ENCODE measurements at places on chromosomes 5 and 9. TPM values are rescaled to one million over a fixed set of nuclear protein-coding genes. Genes with fewer than 3 reads are reported as not detected.

Gene SLC25A2
- 1.7 TPM for total RNA-seq

Gene TMEM167A
- total RNA-seq, result 174 TPM

- peaks cover 7% of the 10 kb centered on the region for H3K4me1 ChIP-seq
- H3K27ac ChIP-seq, result no peak overlapping the region
- no peak for DNase-seq
- H3K36me3 ChIP-seq, result no peaks in the 10 kb centered on the region
- no peaks in the 10 kb centered on the region for H3K27me3 ChIP-seq
These were observed 142.9 kb downstream of the CDK5RAP2 start for GRCh38 chr9:120436983-120437475.

GRCh38 chr5:59130431-59130830 lies 547.6 kb downstream of the RAB3C start:
- H3K27me3 ChIP-seq, result no peaks in the 10 kb centered on the region
- H3K27ac ChIP-seq, result no peak overlapping the region
- H3K4me3 ChIP-seq, result no peak overlapping the region

DNA sequence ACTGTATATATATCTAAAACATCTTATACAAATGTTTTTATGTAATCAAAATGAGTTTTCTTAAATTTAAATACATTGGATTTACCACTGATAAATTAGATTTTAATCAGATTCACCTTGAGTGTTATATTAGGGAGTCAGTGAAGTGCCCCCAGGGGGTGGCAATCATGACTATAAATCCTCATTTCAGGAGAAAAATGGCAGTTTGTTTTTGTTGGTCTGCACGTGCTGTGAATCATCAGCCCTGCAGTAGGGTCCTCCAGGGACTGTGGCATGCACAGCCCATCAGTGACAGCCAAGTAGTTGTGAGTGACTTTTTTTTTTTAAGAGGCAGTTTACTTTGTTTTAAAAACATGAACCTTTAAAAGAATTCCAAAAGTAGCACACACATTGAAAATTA lies 65.2 kb downstream of the ZSWIM6 start:
- H3K4me3 ChIP-seq, result no peak overlapping the region
- H3K4me1 ChIP-seq, result no peaks in the 10 kb centered on the region
- no peaks in the 10 kb centered on the region for H3K27me3 ChIP-seq

DNA sequence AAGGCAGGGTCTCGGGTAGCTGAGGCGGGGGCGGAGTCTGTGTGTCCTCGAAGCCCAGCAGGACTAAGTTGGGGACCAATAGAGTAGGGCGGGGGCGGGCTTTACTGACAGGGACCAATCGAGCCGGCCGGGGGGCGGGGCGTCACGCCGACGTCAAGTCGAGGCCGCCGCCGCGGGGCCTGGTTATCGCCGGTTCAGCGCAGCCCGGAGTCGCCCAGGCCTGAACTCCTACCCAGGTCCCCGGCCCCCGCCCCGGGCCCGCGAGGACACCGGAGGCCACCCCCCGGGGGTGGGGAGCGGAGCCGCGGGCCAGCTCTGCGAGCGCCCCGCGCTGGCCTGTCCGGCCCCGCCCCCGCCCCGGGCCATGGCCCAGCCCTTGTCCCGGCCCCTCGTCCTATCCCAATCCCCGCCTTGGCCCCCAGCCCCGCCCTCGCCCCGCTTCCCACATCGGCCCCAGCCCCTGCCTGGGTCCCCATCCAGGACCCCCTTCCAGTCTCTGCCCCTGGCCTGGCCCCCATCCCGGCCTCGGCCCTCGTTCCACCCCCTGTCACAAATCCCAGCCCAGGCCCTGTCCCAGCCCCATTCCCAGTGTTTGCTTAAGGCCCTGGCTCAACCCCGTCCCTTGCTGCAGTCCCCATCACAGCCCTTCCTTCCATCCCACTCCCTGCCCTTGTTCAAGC lies at the start of gene TMEM8B:
TSS of gene TMEM8B (plus strand) at position 145 of the 680 bp plus-strand sequence. CDS start at position 365, 220 bp downstream.
- peak within 1 kb of the TSS; percentile 46 for H3K4me3 ChIP-seq
- peak; percentile 98 for DNase-seq
- peak within 1 kb of the TSS; percentile 94 for H3K27ac ChIP-seq
- peaks cover 39% of the 10 kb centered on the region for H3K4me1 ChIP-seq
- no peaks in the 10 kb centered on the region for H3K27me3 ChIP-seq
- no peaks in the 10 kb centered on the region for H3K36me3 ChIP-seq

Data from hepatocyte (in vitro differentiated cells).